Stimulated activated CD4-positive, alpha-beta T cell treated with anti-CD3 and anti-CD28 coated beads, Interleukin-1b, Interleukin-23, amount 100 ng/mL, for 1 hour (primary cell): ENCODE measurements at places on chromosomes 6 and 20.

- DNase-seq: no peak
Measured at GRCh38 chr6:121809211-121809610, 373.8 kb downstream of the GJA1 start.

- DNase-seq: no peak
Measured at GRCh38 chr20:21556398-21556797, 42.5 kb upstream of the NKX2-2 start.

DNA sequence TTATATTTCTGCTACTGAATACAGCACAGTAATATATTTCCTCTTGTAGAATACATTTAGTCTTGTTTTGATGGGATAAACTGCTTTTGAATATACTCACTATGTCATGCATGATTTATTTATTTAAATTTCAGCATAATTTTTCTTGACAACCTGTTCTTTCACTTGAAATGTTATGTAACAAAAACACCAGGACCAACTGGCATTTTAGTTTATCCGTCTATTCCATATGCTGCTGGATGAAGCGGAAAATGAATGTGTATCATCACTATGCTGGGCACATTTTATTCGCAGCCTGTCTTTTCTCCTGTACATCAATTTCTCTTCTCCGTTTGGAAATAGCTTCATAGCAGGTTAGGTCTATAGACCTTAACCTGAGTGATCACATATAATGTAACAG, 206.8 kb upstream of the PLCB4 start:
- DNase-seq: no peak

- no peak for DNase-seq
Measured at GRCh38 chr6:144110210-144110609, 14.8 kb upstream of the SF3B5 start.

GRCh38 chr20:17461941-17462340, 69.2 kb downstream of the BFSP1 start:
- no peak for DNase-seq

GRCh38 chr20:56428410-56428809, 16.4 kb downstream of the CASS4 start:
- DNase-seq: no peak

DNA sequence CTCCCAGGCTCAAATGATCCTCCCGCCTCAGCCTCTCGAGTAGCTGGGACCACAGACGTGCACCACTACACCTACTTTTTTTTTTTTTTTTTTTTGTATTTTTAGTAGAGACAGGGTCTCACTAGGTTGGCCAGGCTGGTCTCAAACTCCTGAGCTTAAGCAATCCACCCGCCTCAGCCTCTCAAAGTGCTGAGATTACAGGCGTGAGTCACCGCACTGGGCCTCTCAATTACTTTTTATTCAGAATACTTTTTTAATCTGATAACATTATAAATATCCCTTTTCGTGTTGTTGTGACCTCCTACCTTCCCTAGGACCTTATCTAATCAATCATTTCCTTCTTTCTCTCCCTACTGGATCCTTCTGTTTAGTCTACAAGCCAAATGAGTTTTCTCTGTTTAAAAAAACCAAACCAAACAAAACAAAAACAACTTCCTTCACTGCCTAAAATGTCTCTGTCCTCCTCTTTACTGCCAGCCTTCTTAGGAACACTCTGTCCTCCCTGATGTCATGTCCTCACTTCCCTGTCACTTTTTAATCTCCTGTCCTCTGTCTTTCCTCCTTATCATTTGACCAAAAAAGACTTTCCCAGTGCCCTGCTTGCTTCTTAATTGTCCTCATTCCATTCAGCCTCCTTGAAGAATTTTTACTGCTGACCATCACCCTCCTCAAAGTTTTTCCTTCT, 85.0 kb downstream of the CAP2 start:
- no peak for DNase-seq

DNA sequence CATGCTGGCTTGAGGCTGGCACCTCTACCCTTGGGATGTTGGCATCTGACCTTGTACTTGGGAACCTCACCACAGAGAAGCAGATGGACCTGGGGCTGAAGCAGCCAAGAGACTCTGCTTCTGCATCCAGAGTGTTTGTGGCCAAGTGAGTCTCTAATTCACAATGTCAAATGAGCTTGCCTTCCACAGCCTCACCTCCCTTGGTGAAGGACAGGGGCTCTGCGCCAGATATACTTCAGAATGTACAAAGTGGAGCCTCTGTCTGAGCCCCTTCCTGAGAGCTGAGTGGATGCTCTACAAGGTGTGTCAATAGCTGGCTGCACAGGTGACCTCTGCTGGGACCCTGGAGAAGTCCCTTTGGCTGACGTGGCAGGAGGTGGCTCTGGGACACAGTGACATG, 508.9 kb downstream of the CDH26 start:
- no peak for DNase-seq

- no peak for DNase-seq
Measured at GRCh38 chr6:89392823-89393222, 19.2 kb downstream of the RRAGD start.

GRCh38 chr6:4790158-4790899, 14.1 kb downstream of the CDYL start:
- no peak for DNase-seq

DNA sequence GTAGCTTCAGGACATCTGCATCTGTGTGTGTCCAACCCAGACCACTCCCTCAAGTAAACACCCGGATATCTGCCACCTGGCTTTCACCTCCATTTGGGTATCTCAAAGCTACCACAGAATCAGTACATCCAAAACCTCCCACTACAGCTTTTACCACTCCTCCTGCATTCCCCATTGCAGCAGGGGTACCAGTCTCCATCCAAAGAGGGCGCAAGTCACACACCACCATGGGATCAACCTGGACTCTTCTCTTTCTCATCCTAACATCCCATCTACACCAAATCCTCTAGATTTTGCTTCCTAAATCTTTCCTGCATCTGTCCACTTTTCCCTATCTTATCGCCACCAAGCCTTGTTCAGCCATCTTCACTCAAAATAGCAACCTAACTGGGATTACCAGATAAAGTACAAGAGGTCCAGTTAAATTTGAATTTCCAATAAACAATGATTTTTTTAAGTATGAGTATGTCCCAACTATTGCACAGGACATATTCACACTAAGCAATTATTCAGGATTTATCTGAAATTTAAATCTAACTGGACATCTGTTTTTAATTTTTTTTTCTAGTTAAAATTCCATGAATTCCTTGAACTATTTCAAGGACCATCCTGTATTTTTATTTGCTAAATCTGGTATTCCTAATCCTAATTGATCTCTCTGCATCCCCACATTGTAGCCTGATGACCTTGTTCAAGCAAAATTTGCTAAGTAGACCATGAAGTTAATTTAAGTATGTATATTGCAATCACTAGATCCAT, 164.3 kb upstream of the MLN start:
- DNase-seq: no peak

GRCh38 chr6:8225113-8225512, 122.8 kb upstream of the EEF1E1 start:
- no peak for DNase-seq

DNA sequence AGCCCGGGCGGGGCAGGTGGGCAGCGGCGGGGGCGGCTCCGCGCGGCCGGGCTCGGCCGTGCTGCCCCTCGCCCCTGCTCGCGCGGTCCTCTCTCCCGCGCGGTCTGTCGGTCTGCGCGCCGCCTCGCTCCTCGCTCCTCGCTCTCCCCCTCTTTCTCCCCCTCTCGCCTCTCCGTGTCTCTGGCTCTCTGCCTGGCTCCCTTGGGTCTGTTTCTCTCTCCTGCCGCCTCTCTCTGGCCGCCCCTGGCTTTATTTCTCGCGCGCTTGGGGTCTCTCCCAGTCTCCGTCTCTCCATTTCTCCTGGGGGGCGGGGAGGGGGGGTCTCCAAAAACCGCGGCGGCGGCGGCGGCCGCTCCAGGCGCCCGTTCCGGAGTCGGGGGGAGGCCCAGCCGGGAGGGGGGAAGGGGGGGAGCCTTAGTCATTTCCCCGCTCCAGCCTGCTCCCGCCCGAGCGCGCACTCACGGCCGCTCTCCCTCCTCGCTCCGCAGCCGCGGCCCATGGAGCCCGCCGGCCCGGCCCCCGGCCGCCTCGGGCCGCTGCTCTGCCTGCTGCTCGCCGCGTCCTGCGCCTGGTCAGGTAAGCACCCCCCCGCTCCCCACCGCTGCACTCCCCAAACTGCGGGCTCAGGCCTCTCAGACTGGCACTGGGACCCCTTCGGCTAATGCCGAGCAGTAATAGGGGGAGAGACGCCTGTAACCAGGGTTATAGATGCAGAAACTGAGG, at the start of gene SIRPA:
SIRPA (plus strand) TSS at position 457 of the 723 bp plus-strand sequence; CDS start at position 498, 41 bp downstream.
- DNase-seq: no peak

DNA sequence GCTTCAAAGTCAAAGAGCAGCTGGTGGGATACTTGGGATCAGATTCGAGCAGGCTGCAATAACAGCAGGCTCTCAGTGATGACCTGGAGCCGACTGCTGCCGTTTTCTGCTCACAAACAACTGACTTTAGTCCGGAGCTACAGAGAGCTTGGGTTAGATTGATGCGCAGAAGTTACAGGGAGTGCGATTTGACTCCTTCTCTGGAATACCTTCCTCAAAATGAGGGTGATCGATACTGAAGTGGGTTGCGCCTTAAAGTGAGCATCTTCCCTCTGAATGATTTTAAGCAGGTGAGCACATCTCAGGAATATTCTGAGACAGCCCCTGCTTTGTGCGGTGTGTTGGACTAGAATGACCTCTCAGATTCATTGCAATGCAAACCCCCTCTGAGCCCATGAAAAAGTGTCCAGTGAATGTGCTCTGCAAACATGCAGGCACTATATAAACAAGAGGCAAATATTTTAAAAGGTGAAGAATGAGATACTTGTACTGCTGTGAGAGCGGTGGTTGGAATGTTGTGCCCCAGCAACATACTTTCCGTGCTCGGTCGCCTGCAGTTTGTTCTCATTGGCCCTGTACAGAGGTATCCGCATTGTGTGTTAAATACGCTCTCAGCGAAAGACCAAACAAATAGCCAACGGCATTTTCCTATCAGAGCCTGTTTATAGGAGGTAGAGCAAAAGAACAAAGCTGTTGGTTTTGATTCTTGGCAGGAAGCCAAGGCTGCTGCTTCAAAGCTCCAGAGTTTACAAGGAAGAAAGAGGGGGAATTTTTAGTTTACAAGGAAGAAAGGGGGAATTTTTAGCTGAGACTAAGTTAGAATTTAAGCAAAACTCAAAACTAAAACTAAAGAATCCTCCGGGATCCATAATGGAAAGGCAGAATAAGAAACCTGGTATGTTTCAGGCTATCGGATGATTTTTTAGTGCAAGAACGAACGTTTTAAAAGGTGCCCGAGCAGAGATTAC, 67.7 kb downstream of the PHACTR2 start:
- DNase-seq: no peak

- no peak for DNase-seq
Measured at GRCh38 chr20:52748990-52749389, 223.2 kb upstream of the TSHZ2 start.

DNA sequence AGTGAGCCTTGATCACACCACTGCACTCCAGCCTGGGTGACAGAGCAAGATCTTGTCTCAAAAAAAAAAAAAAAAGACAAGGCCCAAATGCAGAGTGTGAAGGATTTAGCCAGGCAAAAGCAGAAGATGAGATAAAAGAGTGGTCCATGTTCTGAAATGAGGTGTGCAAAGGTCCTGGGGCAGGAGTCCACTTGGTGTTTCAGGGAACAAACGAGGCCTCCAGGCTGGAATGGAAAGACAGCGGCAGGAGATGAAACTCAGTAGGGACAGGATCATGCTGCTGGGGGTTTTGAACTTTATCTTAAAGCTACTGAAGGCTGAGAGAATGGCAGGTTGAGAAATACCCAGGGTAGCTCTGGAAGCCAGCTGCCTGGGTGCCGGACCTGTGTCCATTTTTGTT, 178.2 kb downstream of the ZMYND8 start:
- no peak for DNase-seq

DNA sequence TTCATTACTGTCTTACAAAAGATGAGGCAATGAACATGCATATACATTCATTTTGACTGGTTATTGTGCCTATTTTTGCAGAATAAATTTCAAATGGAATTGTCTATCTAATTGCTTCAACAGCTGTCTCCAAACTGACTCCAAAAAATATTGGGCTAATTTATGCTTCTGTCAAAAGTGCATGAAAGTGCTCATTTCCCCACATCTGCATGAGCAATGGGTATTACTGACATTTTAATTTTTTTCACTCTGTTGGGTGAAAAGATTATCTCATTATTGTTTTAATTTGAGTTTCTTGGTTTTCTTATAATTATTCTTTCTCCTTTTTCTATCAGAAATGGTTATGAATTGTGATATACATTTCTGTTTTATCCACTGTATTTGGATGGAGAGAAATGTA, 404.2 kb downstream of the QKI start:
- DNase-seq: no peak

DNA sequence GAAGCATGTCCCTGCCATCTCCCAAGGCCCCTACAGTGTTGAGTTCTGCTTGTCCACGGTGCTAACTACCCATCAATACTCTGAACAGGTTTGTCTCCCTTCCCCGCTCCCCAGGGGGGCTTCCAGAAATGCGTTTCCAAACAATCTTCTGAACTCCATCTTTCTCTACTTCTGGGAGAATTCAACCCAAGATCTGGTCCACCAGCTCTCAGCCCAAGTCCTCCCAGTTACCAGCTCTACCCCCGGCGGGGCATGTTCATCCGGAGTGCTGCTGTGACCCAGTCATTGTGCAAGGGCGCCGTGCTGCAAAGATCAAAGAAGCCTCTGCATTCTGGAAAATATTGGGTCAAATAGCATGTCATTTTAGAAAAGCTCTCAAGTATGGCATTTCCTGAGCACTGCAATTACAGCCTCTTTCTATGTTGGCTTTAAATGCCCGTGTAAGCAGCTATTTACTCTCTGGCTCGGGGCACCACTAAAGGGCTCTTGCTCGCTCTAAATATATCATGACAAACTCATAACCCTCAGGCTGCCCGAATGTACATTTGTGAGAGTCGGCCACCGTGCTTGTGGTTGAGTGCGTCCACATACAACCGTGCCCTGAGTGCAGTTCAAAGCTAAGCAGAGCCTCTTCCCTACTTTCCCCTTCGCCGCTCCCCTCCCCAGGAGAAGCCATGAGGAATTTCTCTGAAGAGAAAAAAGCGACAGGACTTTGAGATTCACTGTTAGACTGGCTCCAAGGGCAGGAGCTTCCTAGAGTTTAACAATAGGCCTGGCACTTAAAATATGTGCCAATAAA, 71.6 kb downstream of the BANF2 start:
- no peak for DNase-seq

DNA sequence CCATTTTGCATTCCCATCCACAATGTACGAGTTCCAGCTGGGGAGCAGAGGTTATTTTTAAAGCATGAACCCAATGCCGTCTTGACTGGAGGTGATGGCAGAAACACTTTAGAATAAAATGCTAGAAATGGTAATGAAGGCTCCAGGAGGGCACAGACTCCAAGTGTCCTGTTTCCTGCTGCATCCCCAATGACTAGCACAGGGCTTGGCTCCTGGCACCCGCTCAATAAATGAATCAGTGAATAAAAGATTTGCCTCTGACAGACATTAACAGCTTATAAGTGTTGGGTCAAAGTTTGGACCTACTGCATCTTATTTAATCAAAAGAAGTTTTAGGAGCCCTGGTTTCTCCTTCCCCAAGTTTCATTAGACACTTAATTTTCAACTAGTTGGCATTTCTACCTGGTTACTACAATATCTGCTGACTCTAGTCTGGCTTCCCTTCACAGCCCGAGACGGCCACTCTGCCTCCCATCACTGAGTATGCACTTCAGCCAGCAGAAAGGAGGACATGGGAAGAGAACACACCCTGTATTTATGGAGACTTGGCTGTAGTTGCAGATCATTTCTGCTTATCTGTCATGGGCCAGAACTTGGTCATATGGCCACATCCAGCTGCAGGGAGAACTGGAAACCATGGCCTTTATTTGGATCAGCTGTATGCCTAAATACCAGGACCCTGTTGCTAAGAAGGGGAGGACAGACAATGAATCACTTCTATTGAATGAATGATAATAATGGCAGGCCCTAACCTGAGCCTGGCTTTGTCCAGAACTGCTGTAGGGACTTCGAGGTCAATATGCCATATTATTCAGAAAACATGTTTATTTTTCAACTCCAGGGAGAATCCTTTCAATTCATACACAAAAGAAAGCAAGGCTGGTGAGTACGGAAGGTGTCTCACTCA, 63.1 kb downstream of the TTI1 start:
- DNase-seq: no peak
